C1 segment of cervical spinal cord (tissue), 14 donors: ENCODE measurements at places on chromosomes 1 and 21.

DNA sequence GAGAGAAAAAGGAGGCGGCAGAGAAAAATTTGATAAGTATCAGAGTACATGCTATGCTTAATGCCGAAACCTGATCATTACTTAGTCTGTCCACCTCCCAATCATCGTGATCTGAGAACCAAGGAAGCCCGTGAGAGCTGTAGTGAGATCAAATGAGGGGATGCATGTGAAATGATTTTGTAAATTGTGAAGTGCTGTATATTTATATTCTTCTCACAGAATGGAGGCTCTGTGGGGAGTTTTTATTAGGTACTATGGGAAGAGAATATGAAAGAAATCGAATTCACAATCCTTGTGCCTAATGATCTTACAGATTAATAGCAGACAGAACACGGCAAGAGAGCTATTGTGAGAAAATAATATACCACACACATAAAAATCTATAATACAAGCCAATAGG is 115.5 kb downstream of the LYPLAL1 start:
- DNase-seq = no peak

- DNase-seq = no peak
Observed at GRCh38 chr1:153696741-153697140, 18.3 kb downstream of the NPR1 start.

GRCh38 chr1:18951416-18951815 is 5.1 kb downstream of the IFFO2 start:
- DNase-seq = no peak

DNA sequence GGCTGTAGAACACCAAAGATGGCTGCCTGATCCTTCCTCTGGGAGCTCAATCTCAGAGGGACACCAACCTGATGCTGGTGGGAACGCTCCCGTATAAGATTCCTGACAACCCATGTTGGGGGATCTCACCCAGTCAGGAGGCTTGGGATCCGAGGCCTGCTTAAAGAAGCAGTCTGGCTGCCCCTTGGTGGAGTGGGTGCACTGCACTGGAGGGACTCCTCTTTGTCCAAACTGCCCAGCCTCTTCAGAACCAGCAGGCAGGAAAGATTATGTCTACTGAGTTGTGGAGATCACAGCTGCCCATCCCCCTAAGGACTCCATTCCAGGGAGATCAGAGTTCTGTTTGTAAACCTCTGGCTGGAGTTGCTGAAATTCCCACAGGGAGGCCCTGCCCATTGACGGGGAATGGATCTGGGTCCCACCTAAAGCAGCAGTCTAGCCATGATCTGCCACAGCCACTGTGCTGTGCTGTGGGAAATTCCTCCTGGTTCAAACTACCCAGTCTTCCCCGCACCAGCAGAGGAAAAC is 23.0 kb downstream of the S100B start:
- DNase-seq = no peak

DNA sequence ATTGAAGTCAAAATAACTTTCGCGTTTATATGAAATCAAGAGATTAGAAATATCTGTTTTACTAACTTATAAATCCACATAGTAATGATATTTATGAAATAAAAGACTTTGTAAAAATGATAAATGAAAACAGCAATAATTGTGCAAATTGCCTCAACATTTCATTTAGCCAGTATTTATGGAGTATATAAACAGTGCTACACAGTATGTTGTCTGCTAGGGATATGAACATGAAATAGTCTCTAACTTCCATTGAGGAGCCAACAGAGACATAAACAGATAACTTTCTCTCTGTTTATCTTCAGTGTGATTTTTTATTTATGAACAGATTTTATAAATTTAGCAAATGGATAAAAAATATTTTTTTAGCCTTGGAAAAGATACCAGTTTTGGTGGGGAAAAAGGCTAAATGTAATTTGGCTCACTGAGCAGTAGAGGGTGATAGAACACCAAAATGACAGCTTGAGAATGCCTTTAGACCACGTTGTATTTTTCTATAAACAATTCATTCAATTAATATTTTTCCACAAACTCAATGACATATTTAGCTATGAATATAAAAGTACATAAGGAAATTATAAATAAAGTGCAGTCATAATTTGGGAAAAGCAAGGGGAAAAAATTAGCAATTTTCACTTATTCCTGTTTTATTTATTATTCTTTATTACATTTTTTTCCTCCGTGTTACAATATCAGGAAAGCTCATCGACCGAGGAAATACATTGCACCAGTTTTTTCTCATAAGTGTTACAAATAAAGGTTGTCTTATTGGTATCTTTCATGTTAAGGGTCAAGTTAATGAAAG is 47.5 kb upstream of the EEIG2 start:
- DNase-seq = no peak

GRCh38 chr1:38053416-38054091 is 7.0 kb upstream of the POU3F1 start:
- DNase-seq = no peak

- no peak for DNase-seq
Observed at GRCh38 chr1:183780757-183781156, 24.2 kb upstream of the RGL1 start.

DNA sequence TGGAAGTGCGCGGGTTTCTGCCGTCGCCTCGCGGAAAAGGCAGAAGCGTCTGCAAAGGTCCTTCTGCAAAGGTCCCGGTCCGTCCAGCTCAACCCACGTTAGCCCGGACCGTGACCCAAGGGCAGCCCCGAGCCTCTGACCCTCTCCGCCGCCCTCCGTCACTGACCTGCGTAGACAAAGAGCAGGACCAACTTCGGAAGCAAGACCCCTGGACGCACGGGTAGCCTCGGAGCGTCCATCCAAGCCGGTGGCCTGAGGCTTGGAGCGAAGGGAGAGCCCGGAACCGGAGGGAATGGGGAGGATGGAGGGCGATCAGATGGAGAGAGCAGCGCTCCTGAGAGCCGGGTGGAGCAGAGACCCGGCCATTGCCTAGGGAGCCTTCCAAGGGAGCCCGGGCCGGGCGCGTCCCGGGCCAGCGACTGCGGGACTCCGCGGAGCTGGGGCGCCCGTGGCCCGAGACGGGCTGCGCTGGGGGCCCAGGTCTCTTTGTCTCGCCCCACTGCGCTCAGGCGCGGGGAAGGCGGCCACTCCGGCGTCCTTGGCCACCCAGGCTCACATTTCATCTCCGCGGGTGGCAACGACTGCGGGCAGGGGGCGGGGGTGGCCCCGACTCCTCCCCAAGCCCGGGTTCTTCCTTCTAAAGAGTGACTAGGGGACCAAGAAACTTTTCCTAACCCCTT is at the start of gene CYYR1:
Gene CYYR1 (minus strand): TSS at position 585 of the 680 bp plus-strand sequence. CDS start 346 bp downstream, at position 239.
- DNase-seq = no peak

GRCh38 chr1:245929224-245929623 is 577.9 kb downstream of the SMYD3 start:
- no peak for DNase-seq

GRCh38 chr1:45412899-45413298 is 72.7 kb upstream of the MUTYH start:
- no peak for DNase-seq

DNA sequence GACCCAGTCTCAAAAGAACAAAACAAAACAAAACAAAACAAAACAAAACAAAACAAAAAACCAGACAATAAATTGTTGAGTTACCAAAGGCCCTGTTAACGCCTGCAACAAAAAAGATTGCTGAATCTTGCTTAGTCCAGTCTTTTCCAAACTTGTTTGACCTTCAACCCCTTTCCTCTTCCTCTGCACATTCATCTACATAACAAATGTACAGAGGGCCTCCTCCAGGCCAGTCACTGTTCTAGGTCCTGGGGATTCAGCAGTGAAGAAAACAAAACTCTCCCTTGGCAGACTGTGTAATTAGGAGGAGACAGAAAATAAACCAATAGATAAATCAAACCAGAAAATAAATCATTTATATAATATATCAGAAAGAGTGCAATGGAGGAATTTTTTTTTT is 294.0 kb upstream of the ADGRL2 start:
- no peak for DNase-seq

DNA sequence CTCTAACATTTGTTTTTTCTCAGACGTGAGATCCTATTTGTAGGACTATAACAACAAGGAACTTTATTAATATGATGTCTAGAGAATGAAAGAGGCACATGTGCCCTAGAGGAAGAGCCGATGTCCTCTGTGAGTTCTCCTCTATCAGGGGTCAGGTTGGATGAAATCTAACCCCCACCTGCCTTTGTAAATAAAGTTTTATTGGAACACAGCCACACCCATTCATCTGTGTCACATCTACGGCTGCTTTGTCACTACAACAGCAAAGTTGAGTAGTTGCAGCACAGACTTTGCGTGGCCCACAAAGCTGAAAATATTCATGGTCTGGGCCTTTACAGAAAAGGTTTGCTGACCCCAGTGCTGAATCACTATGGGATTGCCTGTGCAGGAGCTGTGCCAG is 571 bp upstream of the CAPN9 start:
- no peak for DNase-seq

GRCh38 chr1:55456971-55457370 is 241.8 kb upstream of the USP24 start:
- no peak for DNase-seq

- DNase-seq = no peak
Observed at GRCh38 chr21:25462517-25462971, 144.7 kb downstream of the MRPL39 start.

DNA sequence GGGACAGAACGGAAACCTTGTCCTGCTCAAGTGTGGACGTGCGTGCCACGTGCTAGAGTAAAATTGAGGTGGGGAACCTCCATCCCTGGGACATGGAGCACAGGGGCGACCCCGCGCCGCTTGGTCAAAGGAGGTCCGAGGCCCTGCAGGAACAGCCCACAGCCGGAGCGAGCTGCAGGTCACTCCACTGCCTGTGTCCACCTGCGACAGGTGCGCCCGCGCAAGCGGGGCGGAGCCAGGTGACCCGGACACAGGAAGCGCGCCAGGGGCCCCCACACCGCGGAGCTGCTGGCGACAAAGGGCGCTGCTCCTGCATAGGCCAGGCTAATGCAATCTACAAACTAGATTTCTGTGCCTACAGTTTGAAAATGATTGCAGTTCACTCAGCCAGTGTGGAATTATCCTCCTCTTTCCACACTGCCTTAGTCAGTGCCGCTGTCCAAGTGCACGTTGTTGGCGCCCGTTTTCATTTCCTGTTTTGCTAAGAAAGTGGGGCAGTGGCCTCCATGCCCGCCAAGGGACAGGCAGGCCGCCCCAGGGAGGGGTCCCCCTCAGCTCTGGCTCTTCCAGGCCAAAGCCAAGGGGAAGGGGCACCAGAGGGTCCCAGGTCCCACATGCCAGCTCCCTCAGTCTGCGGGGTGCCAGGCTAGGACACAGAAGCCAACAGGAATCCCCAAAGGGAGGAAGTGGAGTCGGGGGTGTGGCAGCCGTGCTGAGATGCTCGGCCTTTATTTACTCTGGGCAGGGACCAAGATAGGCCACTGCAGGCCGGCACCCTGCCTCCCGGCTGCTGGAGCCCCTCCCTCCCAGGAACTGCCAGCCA is 4.3 kb upstream of the NADK start:
- DNase-seq = peak; percentile 22

GRCh38 chr1:113893267-113893666 is 5.9 kb upstream of the BCL2L15 start:
- DNase-seq = no peak

- no peak for DNase-seq
Observed at GRCh38 chr1:237921306-237921705, 30.6 kb upstream of the ZP4 start.
